CD4-positive, alpha-beta T cell treated with Interleukin-4 for 4 hours (primary cell): ENCODE measurements at places on chromosomes 4 and X.
A peak's percentile ranks its signal among the peaks of the same experiment; 100 is the strongest.

GRCh38 chr4:74189331-74190043 is 31.6 kb downstream of the MTHFD2L start:
- DNase-seq, result peak; percentile 29

- DNase-seq, result no peak
These were observed 61.5 kb upstream of the EGFL6 start for GRCh38 chrX:13507893-13508292.

DNA sequence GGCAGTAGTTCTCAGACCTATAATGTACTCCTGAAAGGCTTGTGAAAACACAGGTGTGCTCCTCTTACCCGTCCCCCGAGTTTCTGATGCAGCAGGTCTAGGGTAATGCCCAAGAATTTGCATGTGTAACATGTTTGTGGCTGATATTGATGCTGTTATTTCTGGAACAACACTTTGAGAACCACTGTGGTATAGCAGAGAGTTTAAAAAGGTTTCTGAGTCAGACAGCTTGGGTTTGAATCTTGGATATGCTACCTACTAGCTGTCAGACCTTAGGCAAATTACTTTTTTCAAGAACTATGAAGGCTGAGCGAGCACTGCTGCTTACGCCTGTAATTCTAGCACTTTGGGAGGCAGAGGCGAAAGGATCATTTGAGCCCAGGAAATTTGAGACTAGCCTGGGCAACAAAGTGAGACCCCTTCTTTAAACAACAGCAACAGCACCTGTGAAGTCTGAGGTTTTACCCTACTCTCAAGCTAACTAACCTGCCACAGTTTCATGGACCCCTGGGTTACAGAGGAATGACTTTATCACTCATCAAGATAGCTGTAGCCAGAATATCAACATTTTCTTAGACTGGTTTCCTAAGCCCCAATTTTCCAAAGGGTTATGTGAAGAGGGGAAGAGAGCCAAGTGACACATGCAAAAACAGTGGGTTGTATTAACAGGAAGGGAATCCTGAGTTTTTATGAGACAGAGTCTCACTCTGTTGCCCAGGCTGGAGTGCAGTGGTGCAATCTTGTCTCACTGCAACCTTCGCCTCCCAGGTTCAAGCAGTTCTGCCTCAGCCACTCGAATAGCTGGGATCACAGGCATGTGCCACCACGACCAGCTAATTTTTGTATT is 5.1 kb downstream of the AFF1 start:
- DNase-seq, result peak; percentile 72

DNA sequence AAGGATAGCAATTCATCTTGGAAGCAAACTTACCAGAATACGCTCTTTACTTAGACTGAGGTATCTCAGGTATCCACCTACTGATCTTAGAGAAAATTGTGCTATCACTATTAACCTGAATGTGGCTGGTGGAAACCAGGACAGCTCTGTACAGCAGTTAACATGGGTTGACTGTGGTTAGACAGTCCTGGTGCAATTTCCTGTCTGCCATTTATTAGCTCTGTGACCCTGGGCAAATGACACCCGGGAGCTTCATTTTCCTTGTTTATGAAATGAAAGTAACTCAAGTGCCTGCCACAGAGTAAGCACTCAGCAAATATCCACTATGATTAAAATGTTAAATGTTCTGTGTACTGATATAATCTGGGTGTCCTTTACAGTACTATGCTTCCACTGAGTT is 60.0 kb downstream of the SMC1A start:
- peak; percentile 0 for DNase-seq

GRCh38 chr4:44996276-44996845 is 270.0 kb upstream of the GNPDA2 start:
- DNase-seq, result no peak

GRCh38 chr4:157423526-157424020 is 203.0 kb downstream of the GRIA2 start:
- no peak for DNase-seq

GRCh38 chr4:112288455-112288854 is 2.8 kb upstream of the TIFA start:
- DNase-seq, result peak; percentile 79
